ENCODE measurements at places on chromosomes 7 and 10.
A peak's percentile ranks its signal among the peaks of the same experiment; 100 is the strongest.

GRCh38 chr10:131187926-131188325 lies 123.6 kb downstream of the TCERG1L start:
- no peak for DNase-seq

DNA sequence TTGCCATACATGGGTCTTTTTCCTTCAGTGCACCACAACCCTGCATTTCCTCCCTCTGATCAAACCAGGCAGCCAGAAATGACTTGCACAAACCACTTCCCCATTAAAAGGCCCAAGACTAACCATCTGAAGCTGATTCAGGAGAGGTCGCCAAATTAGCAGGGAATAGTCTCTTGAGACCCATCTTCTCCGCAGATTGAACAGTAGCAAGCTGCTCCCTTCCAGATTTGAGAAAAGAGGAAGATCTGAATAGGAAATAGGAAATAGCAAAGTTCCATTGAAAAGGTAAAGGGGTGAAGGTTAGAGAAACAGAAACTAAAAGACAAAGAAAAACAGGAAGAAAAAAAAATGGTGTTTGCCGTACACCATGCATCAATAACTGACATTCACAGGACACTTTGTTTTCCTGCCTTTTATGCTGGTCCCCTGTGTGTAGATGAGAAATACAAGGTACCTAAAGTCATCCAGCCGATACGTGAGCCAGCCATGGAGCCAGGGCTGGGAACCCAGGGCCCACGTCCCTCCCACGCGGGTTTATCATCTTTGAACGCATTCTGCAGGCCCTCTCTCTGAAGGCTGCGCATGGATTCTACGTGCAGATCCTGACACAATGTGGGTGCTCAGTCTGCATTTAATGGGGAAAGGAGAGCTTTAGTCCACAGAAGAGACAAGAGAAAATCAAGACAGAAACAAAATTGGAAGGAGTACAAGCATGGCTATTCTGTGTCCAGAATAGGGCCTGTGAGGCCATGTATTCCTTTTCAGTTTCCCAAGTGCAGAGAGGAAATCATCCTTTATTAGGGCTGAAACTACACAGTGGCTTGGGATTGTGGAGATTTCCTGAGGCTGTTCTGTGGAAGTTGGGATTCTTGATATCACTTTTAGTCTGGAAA lies 268.4 kb upstream of the NPVF start:
- no peak for DNase-seq

GRCh38 chr7:359226-359765 lies 69.3 kb downstream of the FOXL3 start:
- DNase-seq = no peak

DNA sequence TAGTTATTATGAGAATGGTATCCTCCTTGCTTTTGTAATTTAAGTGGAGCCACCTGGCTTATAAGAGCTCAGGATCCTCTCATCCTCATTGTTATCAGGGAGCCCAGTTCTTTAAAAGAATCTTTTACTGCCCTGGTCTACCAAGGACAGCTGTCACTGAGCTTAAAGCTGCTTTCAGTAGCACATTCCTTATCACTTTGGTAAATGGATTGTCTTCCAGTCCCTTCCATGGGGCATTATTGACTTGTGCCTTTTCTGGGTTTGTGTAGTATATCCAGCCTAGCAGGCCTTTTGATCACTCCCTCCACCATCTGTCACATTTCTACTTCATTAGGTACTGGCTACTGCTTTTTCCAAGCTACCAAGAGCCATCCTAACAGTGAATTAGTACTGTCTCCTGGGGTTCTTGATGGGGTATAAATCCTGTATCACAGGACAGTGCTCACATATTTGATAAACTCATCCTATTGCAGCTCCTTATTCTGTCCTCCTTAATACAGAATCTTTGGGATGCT lies 208.9 kb downstream of the TMEM26 start:
- no peak for DNase-seq

DNA sequence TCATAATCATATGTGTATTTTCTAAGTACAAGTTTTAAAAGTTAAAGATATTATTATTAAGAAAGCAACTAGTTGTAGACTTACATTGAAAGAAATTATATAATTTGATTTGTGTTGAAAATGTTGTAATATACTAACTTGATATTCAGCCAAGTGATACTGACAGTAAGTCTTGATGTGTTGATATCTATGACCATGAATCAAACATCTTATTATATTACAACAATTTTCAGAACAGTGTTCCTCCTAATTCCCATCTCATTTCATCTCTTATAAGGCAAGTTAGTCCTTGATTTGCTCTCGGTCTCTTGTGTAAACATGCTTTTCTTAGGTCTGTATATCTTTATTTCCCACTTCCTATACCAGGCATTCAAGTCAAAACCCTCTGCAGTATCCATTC lies 269.2 kb upstream of the SEMA3E start:
- no peak for DNase-seq

DNA sequence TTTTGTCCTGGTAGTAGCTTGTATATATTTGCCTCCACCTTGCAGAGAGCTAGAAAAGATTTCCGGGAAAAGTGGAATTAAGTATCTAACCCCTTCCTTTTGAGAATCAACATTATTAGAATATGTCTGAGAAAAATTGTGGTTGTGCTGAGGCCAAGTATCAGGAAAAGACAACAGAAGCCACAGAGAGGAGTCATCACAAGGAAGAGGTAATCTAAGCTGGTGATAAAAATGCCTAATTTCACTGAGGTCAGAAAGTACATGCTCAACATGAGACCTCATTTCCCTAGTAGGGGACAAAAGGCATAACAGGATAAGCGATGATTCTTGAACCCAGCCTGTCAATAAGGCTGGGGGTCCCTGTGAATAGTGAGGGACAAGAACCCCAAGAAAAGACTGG lies 97.0 kb upstream of the PDE1C start:
- DNase-seq = no peak

GRCh38 chr10:122499491-122499941 lies 38.2 kb downstream of the HTRA1 start:
- DNase-seq = peak; percentile 90

GRCh38 chr7:75649462-75649861 lies 89.3 kb downstream of the HIP1 start:
- peak; percentile 71 for DNase-seq

DNA sequence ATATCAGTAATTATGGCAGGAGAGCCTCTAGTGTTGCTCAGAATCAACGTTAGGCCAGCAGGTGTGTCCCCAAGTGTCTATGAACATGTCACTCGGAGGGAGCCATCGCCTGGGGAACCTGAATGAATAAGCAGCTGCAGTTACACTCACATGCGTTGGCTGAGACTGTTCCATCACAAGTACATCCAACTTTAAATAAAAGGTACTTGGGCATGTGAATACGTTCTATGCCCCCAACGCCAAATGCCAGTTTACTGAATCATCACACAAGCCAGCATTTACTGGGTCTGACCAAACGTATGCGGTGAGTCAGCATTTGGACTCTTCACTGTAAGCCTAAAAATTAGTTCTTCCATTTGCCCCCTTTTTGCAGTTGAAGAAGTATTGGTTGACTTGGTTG lies 207.6 kb upstream of the PLXNA4 start:
- DNase-seq = no peak

DNA sequence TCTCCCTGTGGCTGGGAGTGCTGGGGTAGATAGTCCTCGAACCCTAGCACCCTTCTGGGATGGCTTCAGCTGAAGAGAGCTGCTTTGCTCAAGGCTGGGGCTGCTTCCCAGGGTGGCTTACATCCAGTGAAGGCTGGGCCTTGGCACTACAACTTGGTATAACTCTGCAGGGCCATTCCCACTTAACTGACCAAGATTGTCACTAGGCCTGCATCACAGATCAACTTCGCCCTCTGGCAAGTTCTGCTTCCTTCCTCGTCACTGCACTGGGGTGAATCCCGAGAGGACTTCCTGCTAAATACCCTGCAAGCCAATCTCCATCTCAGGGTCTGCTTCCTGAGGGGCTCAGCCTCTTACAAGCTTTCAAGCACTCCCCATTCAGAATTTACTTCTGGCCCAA lies 195.2 kb downstream of the DOCK4 start:
- no peak for DNase-seq

- DNase-seq = no peak
Observed at GRCh38 chr7:135584362-135585353, 26.9 kb downstream of the NUP205 start.

GRCh38 chr7:32039000-32039756 lies 31.0 kb downstream of the PDE1C start:
- DNase-seq = no peak

- no peak for DNase-seq
Observed at GRCh38 chr10:128642023-128642422, 515.8 kb upstream of the MKI67 start.

- no peak for DNase-seq
Observed at GRCh38 chr7:38506756-38507155, 124.4 kb downstream of the AMPH start.

DNA sequence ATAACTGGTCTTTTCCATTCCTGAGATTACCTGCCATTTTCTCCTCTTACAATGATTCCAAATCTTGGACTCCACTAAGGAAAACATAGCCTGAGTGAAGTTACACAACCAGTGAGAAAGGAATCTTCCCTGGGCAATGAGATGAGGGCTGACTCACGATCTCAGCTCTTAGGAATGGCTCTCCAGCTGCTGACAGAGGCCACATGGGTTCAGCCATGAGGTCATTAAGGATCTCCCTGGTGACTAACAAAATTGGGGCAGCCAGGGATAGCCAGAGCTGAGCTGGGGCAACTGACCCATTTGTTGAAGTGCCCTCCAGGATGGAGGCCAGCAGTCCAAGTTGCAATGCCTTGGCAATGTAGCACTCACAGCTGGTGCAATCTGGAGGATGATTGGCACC lies 78.7 kb upstream of the MKLN1 start:
- peak; percentile 94 for DNase-seq

- DNase-seq = no peak
Observed at GRCh38 chr7:90681336-90682022, 85.4 kb downstream of the CDK14 start.

All from osteoblast (primary cell).